RPMI8226 (cell line): ENCODE measurements at places on chromosomes 16 and 17.

DNA sequence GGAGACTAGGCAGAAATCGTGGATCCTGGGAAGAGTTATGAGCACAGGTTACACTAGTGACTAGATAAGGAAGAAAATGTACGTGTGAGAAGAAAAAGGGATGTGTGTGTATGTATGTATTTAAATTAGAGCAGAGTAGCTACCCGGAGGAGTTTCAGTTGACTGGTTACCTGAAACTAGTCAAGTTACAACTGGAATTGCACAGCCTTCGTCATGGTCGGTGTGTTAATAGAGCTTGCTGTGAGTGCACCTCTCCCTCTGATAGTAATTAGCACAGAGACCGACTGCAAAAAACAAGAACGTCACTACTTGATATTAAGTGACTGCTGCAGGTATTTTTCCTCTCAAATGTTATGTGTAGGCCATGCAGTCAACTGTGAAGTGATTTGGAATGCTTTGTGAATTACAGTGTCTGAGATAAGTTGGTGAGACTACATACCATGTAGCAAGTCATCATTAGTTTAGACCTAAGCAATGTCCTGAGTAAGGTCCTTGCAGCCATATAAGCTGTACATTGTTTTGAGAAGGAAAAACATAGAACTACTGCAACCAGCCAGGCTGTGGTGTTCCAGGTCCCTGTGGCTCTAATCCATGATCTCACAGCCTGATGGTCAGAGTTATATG, 95.7 kb downstream of the WNT3 start:
- DNase-seq = no peak

DNA sequence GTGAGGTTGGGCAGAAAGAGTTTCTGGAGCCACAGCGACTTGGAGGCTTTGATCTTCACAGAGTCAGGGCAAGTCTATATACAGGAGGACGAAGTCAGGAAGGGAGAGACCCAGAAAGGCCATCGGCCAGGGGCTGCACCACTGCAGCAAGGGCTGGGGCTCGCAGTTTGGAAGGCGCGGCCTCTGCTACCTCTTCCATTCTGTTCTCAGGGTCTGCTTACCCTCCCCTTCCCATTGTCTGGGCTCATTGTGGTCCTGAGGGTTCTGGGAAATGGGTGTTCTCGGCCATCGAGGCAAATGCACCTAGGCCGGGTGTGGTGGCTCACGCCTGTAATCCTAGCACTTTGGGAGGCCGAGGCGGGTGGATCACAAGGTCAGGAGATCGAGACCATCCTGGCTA, 16.0 kb downstream of the ST6GALNAC1 start:
- no peak for DNase-seq

DNA sequence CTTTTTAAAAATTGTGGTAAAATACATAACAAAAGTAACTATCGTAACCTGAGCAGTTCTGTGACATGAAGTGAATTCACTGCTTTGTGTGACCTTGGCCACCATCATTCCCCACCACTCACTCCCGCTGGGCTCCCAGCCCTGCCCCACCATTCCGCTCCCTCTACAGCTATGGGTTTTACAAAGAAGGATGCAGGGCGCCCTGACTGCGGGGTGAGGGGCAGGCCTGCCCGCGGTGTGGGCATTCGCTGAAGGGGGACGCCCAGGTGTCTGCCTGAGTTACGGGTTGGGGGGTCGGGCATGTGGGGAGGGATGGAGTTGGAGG, at the start of gene CEMP1:
Gene CEMP1, minus strand, starts transcription at position 38 of the 325 bp plus-strand sequence. CDS start 335 bp downstream, outside the sequence.
- no peak for DNase-seq

GRCh38 chr17:77841742-77842527, 116.6 kb upstream of the TNRC6C start:
- peak; percentile 40 for DNase-seq

GRCh38 chr16:75206749-75207451, at the start of gene CTRB2:
TSS of gene CTRB2 (minus strand) at chr16:75207161. CDS start at chr16:75207141, 20 bp downstream.
- DNase-seq = no peak

GRCh38 chr17:82031885-82032627, 578 bp downstream of the RAC3 start:
- DNase-seq = peak; percentile 89

- no peak for DNase-seq
Observed at GRCh38 chr17:52024300-52024870, 134.1 kb downstream of the CA10 start.

- no peak for DNase-seq
Observed at GRCh38 chr16:17173281-17173680, 297.5 kb downstream of the XYLT1 start.

- peak; percentile 46 for DNase-seq
Observed at GRCh38 chr16:53542283-53542682, 39.3 kb upstream of the AKTIP start.

GRCh38 chr16:75342308-75342811, 90.9 kb upstream of the BCAR1 start:
- peak; percentile 84 for DNase-seq

- peak; percentile 78 for DNase-seq
Observed at GRCh38 chr17:40075201-40075941, 12.6 kb downstream of the THRA start.

DNA sequence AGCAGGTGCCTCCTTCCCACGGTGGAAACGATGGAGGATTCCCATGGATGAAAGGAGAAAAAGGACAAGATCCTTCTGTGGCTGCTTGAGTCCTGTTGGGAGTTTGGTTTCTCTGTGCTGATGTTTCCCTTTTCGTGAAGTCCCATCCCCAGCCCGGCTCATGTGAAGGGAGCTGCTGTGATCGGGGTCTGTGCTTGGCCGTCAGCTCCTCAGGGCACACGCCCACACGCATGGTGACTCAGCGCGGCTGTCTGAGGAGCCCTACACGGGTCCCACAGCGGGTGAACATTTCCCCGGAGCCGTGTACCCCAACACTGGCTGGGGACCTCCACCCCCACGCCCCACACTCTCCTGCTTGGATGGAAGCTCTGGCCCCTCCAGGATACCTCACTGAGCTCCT, 44.5 kb upstream of the SSTR5 start:
- DNase-seq = no peak

DNA sequence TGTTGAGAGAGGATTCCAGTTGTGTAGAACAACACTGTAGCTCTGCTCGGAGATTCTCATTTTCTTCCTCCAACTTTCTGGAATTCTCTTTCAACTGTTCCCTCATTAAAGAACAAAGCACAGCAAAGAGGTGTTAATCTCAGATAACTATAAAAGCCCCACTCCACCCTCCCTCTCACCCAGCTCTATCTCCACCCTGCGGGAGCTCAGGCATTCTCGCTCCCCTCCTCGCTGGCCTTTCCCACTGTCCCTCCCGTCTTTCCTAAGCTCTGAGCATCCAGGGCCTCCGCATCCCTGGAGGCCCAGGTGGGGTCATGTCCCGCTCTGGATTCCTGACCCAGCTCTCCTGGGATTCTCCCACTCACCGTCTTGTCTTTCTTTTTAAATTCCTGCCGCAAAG, 35.1 kb downstream of the DHX38 start:
- no peak for DNase-seq

GRCh38 chr16:68229431-68230175, 6.3 kb downstream of the ESRP2 start:
- peak; percentile 49 for DNase-seq

DNA sequence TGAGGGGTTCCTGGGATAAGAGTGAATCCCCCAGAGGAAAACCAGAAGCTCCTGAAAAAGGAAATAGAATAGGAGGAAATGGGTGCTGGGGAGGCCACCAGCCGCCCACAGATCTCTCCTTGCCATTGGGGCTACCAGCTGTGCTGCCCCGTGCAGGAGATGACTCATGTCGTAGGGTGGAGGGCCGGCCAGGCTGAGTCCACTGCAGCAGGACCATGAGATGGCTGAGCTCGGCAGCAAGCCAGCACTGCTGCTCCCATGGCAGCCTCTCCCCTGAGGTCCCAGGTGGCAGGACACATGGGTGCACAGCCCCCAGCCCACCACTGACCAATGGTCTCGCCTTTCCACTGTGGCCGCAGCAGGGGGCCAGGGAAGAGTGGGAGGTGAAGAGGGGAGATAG, 95.5 kb downstream of the GNAO1 start:
- no peak for DNase-seq

DNA sequence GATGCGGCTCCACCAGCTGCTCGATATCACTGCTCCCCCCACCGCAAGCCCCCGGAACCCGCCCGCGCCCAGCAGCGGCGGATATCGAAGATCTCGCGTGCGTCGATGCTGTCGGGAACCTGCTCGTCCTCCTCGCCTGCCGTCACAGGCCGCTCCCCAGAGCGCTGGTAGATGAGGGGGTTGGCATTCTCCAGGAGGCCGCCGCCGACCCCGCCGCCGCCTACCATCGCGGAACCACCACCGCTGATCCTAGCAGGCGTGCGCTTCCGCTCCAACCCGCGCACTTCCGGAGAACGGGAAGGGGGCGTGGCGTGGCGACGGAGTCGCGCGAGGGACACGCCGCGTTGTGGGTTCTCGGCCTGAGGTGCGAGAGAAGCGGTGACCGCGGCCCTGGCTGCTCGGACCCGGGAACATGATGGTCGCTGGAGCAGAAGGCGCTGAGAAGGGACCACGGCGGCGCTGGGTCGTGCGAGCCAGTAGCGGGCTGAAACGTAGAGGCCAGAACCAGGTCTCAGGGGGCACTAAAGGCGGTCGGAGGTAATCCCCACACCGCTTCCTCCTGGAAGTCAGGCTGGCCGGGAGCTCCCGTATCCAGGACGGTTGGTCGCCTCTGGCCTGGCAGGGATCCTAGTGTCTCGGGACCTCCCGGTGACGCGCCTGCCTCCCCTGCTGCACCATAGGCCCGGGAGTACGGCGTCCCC, at the start of gene CIAO2B:
Gene CIAO2B, minus strand, starts transcription at position 265 of the 701 bp plus-strand sequence. Its CDS starts 38 bp downstream, at position 227.
- DNase-seq = peak; percentile 95

- no peak for DNase-seq
Observed at GRCh38 chr16:882256-882655, 81.7 kb upstream of the GNG13 start.

GRCh38 chr16:75341564-75342307, 90.3 kb upstream of the BCAR1 start:
- no peak for DNase-seq

GRCh38 chr17:40561871-40562611, 3.2 kb downstream of the CCR7 start:
- DNase-seq = no peak

GRCh38 chr17:2885733-2886132, 89.5 kb downstream of the RAP1GAP2 start:
- no peak for DNase-seq

DNA sequence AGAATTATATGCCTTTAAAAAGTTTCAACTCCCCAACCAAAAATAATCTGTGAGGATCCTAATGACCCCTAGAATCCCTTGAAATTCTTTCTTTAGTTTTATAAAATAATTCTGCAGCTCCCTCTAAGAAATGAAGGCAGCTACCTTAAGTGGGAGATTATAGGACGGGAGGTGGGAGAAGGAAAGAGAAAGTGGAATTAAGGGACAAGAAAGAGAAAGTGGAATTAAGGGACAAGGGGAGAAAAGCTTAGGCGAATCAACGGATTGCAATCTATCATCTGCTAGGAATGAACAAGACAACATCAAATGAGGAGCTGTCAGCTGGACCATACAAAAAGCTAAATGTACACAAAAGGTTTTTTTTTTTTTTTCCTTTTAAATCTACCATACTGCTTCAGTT, 262.0 kb downstream of the ZFHX3 start:
- DNase-seq = no peak

DNA sequence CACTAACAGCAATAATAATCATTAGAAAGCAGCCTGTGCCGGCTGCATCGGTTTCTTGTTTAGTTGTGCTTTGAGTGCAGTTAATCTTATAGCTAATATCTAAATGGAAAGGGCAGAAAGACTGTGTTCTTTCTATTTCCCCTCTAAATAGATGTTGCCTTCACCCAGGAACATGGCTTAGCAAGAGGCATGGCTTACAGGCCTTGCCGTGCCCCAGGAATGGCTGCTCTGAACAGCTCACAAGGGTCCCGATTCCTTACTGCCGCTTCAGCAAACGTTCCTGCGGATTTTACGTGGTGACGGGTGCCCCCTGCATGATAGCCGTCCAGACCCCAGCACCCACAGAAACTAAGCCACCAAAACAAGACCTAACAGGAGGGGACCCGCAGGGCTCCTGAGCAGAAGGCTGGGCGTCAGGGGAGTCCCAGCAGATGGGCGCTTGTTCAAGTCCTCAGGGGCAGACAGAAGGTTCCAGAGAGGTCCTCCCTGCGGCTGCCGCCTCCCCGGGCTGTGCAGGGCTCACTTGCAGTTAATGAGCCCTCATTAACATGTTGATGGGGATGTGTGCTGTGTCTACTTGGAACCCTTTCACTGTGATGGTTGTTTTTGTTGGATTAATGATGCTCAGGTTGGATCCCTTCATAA, 52.5 kb upstream of the ENPP7 start:
- DNase-seq = no peak

DNA sequence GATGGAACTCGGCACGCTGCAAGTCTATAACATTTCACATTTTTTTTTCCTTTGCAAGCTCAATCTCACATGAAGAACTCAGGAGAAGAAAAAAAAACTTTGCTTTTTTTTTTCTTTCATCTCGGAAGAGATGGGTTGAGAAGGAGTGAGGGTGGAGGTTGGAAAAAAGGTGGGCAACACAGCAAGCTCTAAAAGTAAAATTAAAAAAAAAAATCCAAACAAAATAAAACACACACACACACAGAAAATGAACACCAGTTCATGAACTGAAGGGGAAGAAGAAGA, 2.5 kb downstream of the MAF start:
- DNase-seq = no peak

- DNase-seq = no peak
Observed at GRCh38 chr16:1871974-1872635, at the start of gene MEIOB. TSS of gene MEIOB (minus strand) at chr16:1872164. CDS start at chr16:1868175, 3,989 bp downstream.

GRCh38 chr16:12535535-12536411, 267.9 kb downstream of the CPPED1 start:
- no peak for DNase-seq

DNA sequence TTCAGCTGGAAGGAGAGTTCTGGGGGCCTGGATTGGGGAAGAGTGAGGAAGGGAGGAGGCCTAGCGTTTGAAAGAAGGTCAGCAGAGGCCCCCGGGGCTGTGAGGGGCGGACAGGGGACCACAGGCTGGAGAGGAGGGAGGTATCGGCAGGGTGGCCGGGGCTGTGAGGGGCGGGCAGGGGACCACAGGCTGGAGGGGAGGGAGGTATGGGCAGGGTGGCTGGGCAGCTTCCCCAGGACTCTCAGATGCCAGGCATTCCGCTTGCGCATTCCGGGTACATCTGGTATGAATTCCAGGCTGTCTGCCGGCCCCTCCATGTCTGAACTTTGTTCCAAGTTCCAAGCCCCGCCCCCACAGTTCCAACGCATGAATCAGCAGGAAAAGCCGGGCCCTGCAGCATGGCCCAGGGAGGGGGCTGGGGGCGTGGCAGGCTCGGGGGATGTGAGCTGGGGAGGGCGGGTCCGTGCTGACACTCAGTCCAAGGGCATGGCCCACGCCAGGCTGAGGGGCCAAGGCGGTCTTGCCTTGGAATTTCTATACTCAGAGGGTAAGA, 4.3 kb upstream of the TLCD2 start:
- no peak for DNase-seq

GRCh38 chr17:64130559-64131001, 636 bp upstream of the ERN1 start:
- DNase-seq = peak; percentile 49

- no peak for DNase-seq
Observed at GRCh38 chr16:74079232-74079586, 217.4 kb upstream of the PSMD7 start.
